Stimulated activated naive CD4-positive, alpha-beta T cell (primary cell): ENCODE measurements at places on chromosomes 5 and 9.
A peak's percentile ranks its signal among the peaks of the same experiment; 100 is the strongest.

GRCh38 chr5:167624053-167624452, 667.4 kb upstream of the WWC1 start:
- DNase-seq: no peak

DNA sequence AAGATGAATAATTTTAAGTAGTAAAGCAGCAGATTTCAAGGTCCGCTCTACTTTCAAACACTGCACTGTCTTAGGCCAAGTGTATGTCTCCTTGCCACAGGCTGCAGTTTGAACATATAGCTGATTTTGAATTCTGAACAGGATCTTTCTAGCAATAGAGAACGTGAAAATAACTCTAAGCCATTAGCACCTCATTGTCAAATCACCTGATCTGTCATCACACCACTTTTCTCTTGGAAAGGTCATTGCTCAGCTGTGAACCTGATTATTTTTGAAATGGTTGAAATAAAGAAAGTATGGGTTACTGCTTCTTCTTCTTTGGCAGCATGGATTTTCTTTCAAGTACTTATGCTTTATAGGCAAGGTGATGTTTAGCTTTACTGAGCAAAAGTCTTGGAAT, 357.0 kb upstream of the RORB start:
- DNase-seq: no peak

DNA sequence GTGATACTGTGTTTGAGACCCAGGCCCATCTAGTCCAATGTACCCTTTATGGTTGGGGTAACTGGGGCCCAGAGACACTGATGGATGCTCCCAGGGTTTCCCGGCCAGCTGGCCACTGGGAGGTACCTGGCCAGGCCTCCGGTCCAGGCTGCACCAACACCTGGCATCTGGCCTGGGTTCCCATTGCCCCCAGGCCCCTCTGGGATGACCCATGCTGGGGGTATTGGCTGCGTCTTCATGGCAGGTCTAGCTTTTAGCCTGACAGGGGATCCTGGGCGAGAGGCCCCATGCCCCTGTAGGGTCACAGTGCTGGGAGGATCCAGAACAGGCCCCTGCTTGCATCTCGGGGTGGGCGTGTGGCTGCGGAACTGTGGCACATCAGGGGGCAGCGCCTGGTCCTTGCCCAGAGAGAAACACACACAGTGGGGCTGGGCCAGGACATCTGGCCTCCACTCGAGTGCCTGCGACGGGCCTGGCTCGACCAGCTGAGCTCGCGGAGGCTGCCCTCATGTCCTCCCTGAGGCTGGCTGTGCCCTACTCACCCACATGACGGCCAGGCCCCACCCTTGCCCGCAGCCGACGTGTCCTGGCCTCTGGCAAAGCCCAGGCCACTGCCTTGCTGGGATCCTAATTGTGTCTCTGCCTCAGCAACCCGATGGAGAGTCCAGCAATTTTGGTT, 21.5 kb upstream of the COL5A1 start:
- DNase-seq: no peak

DNA sequence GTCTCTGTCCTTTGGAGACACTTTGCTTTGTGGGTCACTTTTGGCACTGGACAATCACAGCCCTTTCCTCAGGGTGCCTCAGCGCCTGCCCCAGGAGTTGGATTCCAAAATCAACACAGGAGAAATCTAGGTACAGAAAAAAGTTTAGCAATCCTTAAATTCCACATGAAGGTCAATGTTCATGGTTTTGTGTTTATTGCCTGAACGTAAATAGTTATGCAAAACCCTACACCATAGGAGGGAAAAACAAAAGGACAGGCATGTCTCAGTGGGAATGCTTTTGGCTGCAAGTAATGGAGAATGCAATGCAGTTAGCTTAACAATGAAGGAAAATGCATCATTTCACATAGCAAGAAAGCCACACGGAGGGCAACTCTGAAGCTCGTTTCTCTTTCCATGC, 6.5 kb upstream of the HMCN2 start:
- no peak for DNase-seq

GRCh38 chr9:105636331-105636730, 25.9 kb upstream of the TAL2 start:
- no peak for DNase-seq

GRCh38 chr5:149129181-149129580, 12.1 kb upstream of the ABLIM3 start:
- DNase-seq: no peak

DNA sequence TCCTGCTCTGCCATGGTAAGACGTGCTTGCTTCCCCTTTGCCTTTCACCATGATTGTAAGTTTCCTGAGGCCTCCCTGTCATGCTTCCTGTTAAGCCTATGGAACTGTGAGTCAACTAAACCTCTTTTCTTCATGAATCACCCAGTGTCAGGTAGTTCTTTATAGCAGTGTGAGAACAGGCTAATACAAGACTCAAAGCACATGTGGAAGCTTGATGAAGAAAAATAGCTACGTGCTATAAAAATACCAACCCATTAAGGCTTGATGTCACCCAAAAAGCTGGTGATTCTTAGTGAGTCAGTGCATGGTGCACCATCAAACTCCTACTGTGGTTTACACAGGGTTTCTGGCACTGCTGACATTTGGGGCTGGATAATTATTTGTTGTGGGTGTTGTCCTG, 332.2 kb downstream of the TMEM167A start:
- DNase-seq: no peak

DNA sequence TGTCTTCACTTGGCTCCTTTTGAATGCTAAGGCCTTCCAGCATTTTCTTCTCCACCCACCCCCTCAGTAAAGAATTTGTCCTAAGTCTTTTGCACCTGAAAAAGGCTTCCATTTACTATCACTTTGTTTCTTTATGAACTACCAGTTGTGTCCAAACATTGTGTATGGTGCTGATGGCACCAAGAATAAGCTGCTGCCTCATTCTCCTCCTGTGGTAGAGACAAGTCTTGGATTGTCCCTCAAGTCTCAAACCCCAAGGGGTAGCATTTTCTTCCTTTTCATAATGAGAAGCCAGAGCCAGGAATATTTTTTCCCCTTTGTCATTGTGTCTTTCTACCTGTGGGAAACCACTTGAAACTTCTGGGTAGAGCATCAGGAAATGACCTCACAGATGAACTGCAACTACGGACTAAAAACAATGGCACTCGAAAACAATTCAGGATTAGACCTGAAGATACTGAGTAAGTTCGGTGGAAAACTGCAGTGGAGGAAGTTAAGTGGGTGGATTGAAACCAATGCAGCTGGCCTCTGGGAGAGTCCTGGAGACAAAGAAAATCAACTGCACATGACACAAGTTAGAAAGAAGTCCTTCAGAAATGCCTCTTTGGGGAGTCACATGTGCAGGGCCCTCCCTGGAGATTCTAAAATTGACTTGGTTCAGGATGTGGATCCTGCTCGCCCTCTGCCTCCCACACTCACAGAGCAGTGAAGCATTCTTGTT, 80.5 kb downstream of the SH3RF2 start:
- DNase-seq: no peak

GRCh38 chr9:91073049-91073810, 271.6 kb downstream of the SYK start:
- no peak for DNase-seq

DNA sequence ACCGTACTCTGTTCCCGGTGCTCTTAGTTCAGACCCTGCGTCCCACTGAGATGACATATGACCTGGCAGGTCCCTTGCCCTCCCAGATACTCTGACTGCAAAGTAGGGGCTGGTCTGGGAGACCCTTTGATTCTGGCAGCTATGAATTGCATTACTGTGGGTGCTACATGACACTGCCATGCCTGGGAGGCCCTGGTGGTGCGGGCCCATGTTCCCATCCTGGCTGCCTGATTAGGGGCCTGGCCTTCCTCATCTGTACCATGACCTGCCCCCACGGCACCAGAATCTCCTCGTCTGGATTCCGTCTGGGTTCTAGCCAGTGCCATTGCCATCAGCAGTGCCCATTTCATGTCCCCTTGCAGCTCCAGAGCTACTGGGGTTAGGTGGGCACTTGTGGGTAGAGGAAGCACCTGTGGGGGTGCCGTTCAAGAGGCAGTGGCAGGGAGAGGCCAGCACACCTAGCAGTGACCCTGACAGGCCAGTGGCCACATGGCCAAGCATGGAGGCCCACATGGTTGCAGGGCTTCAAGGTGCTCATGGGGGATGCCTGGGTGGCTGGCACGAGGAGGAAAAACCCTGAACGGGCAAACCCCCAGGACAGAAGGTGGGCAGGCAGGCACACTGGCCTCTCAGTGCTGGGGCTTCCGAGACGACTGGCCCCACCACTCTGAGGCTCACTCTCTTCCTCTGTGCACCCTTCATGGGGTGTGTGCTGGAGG, 69.7 kb downstream of the PHF2 start:
- no peak for DNase-seq

DNA sequence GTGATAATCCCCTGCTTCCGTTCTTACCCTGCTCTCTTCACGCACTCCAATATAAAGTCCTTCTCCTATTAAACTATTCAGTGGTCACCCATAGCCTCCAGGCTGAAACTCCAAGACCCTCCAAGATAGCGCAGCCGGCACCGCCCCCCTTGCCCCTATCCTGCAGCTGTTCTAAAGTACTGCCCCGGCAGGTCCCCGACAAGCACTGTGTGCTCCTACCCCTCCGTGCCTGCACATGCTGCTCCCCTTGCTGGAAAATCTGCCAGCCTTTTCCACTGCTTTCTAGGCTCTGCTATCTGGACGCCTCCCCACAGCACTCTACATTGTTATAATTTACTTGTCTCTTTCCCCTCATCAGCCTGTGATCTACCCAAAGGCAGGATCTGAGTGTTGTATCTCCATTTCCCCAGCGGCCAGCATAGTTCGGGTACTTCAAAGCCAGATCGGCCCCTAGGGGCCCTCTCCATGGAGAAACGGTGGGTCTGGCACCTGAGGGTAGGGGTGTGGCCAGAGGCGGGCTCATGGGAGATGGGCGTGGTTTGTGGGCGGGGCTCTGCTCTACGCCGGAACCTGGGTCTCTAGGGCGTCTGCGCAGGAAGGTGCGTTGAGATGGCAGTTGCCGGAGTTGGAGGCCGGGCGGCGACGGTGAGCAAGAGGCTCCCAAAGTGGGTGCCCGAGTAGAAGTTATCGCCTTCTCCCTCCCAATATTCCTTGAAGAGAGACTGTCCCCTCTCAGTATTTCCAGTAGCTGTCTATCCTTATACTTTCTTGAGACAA, 83.5 kb upstream of the RUSC2 start:
- DNase-seq: peak; percentile 24

GRCh38 chr5:139662617-139663016, 14.5 kb downstream of the CXXC5 start:
- DNase-seq: no peak

DNA sequence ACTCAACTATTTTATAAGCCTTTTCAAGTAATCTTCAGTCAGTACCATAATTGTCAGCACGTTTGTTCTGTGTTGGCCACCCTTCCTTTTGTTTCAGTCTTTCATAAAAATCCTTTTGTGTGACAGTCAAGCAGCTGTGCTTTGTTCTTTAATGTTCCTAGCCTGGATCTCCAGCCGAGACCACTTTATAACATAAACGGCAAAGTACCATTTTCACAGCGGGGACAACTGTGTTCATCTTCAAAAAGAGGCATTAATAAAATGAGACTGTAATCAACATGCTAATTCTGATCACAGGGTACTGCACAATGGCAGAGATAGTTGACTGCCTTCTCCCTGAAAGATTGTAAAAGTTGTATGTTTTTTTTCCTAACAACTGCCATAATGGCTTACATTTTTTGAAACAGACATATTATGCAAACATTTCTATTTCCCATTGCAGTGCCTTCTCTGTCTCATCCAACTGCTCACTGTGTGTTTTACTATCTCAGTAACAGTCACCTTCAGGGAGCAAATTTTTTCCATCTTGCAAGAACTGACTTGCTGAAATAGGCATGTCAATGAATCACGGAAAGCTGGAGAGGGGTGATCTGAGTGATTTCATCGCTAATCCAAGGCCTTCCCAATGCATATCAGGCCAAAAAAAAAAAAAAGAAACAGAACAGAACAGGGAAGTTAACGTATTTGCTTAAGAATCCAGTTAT, 828.5 kb upstream of the DMAC1 start:
- DNase-seq: no peak

DNA sequence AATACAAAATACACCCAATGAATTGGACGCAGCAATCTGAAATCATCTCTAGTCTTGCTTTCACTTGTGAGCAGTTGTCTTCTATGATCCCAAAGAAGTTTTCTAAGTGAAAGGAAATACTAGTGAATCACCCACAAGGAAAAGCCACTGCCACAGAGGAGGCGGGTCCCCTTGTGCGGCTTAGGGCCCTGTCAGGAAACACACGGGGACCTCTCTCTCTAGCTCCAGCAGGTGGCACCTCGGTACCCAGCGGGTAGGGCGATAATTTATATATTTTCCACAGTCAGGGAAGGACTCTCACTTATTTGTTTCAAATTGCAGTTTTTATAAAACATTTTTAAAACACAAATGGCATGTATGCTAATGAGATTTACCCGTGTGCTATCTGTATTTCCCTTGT, 417.1 kb downstream of the KDM4C start:
- no peak for DNase-seq

GRCh38 chr5:98606961-98607360, 166.5 kb upstream of the RGMB start:
- no peak for DNase-seq

DNA sequence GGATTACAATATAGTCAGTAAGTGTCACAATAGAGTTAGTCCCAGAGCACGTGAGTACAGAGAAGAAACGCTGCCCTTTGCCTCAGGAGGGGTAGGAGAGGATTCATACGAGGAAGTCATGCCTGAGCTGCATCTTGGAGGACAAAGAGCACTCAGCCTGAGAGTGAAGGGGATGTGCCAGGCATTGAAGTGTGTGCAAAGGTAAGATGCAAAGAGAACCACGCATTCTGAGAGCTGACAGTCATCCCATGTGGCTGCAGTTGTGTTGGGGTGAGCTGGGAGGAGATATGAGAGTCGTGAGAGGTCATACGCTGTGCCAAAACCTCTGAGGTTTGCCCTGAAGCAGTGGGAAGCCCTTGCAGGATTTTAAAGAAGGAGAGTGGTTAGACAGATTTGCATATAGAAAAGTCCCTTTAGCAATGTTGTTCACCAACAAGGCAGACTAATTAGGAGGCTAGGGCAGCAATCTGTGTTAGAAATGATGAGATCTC, 97.5 kb downstream of the PIP5K1B start:
- no peak for DNase-seq

DNA sequence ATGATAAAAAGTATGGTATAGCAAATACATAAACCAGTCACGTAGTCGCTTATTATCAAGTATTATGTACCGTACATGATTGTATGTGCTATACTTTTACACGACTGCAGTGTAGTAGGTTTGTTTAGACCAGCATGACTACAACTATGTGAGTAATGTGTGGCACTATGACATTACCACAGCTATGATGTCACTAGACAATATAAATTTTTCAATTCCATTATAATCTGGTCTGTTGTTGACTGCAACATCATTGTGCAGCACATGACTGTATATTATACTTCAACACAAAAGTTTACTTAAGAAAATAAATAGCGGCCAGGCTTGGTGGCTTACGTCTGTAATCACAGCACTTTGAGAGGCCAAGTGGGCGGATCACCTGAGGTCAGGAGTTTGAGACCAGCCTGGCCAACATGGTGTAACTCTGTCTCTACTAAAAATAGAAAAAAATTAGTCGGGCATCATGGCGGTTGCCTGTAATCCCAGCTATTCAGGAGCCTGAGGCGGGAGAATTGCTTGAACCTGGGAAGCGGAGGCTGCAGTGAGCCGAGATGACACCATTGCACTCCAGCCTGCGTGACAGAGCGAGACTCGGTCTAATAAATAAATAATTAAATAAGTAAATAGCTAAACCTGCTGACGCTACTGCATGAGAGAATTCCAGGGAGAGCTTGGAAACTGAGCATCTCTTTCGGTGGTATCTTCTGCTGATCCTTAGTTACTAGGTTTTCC, 24.6 kb upstream of the JADE2 start:
- DNase-seq: no peak

GRCh38 chr9:94554439-94555331, at the start of gene PCAT7:
Gene PCAT7 (plus strand): TSS chr9:94555083.
- DNase-seq: no peak

- peak; percentile 23 for DNase-seq
Measured at GRCh38 chr9:99112750-99113413, 8.0 kb downstream of the TGFBR1 start.
